Activated gamma-delta T cell treated with Interleukin-2 at 50 U/mL for 16 hours (primary cell): ENCODE measurements at places on chromosomes 1 and 21.

- DNase-seq: no peak
Measured at GRCh38 chr21:37870221-37870620, 46.0 kb downstream of the KCNJ6 start.

- no peak for DNase-seq
Measured at GRCh38 chr1:15288173-15288926, 41.3 kb downstream of the FHAD1 start.

GRCh38 chr1:176879784-176880620 is 284.5 kb downstream of the ASTN1 start:
- DNase-seq: no peak

DNA sequence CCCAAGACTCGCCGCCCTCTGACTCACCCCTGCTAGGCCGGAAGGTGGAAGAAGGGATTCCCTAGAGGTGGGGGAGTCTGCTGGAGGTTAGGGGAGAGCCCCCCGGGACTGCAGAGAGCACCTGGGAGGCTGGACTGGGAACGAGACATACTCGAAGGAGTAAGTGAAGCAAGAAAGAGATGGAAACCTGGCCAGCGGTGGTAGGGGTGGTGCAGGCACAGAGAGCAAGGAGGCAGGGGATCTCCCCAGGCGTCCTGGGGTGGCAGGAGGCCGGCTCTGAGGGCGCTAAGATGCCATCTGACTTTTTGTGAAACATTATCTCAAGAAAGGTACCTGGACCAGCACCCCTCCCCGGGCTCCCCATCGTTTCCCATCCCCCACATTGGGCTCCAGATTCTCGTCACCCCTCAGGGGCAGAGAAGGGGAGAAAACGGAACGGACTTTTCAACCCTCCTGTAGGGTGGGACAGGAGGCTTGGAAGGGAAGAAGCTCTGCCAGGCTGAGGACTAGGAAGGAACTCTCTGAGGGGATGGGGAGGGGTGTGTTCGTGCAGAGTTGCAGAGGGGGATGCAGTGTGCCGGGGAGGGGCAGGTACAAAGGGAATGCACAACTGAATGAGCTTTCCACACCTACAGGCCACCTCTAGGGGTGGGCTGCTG is 708 bp downstream of the CHRNB2 start:
- DNase-seq: no peak

- DNase-seq: no peak
Measured at GRCh38 chr1:11301601-11302000, 28.6 kb downstream of the UBIAD1 start.
